EH (cell line): ENCODE measurements at places on chromosomes 7 and 10.

DNA sequence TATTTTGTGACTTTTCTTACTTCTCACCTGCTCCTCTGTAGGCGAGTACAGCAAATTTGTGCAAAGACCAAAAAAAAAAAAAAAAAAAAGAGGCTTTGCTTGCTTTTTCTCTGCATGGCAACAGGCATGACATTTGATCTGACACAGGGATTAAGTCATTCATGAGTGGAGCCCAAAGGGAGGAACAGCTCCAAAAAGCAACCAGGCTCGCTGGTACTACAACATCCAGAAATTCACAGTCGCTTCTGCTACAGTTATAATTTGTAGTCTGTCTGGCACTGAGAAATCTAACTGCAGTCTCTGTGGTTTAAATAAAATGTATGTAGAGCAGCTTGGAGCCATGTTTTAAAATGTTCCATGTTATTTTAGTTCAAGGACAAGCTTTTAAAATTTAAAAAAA is 31.7 kb downstream of the MKX start:
- peak; percentile 38 for DNase-seq

- DNase-seq: peak; percentile 8
Observed at GRCh38 chr10:121774813-121775212, 153.0 kb downstream of the ATE1 start.

- DNase-seq: peak; percentile 82
Observed at GRCh38 chr7:29988424-29989256, 961 bp downstream of the SCRN1 start.

DNA sequence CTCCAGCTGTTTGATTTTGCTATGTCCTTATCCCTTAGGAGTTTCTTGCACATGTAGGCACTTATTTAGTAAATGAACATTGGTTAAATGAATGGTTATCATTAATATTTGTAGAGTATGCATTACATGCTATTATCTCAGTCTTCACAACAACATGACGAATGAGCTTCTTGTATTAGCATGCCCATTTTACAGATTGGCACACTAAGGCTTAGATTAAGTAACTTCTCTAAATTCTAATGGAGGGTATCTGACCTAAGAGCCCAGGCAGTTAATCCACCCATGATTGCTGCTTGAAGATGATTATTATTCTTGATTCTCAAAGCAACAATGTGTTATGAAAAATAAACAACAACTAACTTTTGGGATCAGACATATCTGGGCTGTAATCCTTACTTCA is 32.7 kb downstream of the SP8 start:
- no peak for DNase-seq

GRCh38 chr10:63434866-63435854 is 30.6 kb downstream of the JMJD1C start:
- DNase-seq: peak; percentile 35

DNA sequence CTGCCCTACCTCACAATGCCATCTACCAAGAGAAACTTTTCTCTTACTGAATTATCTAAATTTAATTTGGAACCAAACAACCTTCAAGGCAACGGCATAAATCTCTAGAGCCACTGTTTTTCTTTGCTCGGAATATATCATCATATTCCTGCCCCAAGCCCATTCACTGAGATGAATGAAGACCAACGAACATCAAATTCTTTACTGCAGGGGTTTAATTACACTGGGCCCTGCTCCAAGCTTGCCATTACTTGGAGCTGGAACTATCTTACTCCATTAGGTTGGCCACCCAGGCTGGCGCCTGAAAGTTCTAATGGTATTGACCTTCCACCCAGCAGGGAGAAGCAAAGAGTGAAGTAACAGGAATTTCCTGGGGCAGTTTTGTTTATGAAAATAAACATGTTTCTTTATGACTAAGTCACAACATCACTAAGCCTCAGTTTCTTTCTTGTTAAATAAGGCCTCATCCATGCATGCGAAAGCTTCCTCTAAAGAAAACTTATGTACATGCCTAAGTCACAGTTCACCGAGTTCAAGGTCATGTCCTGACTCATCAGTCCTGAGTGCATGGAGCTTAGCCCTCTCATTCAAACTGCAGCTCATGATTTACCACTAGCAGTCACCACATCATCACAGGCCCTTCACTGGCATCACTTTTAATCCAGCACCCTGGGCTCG is 42.1 kb upstream of the ANAPC16 start:
- peak; percentile 81 for DNase-seq

DNA sequence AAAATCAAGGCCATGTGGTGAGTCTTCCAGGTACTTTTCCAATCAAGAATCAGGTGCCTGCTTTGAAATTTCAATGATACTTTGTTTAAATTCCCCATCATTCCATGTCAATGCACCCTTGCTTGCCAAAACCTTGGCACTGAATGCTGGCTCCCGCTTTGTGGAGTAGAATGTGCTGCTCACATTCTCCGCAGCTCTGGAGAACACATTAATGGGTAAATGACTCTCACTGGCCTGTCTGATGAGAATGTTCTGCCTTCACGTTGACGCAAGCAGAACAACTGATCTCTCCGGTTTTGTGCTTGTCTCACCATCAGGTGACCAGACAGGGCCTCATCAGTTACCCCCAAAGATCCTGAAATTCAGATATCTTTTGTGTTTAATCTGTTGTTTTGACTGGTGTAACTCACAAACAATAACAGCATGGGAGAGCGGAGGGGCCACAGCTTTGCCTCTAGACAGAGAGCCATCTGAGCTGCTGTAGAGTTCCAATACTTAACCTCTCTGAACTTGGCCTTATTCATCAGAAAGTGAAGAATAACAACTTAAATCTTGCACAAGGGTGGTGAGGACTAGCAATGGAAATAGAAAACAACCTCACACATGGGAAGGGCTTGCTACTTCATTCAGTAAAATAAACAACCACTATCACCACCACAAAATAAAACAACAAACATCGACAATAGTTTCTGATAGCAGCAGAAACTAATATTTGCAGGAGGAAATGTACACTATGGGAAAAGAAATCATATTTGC is 276.9 kb upstream of the IGFBP3 start:
- DNase-seq: no peak

DNA sequence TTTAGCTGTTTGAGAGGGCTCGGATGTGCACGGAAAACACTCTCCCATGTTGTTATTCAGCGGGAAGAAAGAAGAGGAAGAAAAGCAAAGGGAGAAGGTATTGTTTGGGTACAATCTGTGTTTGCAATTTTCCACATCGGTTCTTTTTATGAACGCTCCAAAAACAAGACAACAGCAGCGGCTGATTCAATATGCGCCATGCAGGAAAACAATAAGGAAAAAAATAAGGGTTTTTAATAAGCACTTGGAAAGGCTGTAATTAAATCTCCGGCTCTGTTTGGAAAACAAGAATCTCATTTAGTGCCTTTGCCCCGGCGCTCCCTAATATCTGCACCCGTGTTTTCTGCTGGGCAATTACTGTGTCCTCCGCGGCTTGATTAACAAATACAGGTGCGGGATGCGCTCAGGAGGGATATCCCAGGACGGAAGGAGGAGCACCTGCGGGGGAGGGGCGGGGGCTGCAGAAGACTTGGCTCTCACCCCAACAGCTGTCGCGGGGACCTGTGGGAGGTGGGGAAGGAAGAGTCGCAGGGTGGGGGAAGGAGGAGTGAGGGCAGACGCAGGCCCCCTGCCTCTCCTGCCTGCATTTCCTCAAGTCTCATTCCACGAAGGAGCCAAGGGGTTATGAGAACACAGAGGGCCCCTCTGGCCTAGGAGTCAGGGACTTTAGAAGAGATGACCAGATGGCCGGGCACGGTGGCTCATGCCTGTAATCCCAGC is 181.5 kb upstream of the PODXL start:
- no peak for DNase-seq

GRCh38 chr10:125144206-125144605 is 16.2 kb downstream of the CTBP2 start:
- no peak for DNase-seq

GRCh38 chr10:130958003-130958402 is 353.5 kb downstream of the TCERG1L start:
- no peak for DNase-seq

DNA sequence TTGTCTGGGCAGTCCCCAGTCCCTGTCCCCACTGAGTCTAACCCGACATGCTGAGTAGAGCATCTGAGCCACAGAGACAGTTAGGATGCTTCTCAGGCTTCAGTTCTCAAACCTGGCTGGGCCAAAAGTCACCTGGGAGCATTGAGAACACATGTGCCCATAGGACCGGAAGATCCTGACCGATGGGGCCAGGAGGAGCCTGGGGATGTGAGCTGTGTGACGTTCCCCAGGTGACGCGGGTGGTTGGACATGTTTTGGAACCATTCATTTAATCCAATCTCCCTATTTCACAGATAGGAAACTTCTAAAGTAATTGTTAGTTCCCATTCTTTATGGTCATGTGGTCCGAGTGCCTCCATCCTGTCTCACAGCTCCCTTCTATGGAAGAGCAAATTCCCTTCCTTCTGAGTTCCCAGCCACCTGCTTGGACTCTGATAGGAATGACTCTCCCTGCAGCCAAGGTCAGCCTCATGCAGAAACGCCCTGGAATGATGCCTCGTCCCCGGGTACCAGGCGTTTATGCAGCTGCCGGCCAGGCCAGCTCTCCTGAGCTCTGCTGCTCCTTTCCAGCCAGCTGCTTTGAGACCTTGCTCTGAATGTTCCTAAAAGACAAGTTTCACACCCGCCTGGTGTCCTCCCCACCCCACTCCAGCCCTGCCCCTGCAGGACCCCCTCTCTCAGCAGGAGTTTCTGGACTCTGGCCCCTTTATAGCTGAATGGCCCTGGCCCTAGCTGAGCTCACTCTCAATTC is 166.5 kb upstream of the RHEB start:
- no peak for DNase-seq

- DNase-seq: peak; percentile 79
Observed at GRCh38 chr10:50990568-50991455, 83.5 kb upstream of the PRKG1 start.

DNA sequence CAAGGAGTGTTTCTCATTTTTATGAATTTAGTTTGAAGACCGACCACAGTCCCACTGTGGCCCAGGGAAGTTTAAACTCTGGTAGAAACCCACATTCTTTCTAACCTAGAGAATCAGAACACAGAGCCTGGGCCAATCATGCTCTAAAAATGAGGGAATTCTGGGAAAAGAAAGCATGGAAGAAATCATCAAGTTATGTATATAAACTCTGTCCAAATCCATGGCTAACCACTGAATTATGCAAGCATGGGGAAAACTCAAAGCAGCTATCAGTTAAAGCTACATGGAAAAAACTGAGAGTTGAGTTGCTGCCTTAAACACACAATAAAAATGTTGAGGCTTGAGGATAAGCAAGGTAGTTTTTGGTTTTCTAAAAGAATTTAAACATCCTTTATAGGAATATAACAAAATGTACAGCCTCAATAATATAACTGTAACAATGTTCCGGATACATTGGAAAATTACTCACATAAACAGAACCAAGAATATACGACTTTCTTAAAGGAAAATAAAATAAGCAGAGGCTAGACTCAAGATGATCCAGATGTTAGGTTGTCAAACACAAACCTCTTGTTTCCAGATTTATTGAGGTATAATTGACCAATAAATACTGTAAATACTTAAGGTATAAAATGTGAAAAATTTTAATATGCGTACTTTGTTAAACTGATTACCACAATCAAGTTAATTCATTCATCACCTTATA is 311.2 kb upstream of the GNAI1 start:
- peak; percentile 45 for DNase-seq

GRCh38 chr7:4026941-4027486 is 655.1 kb upstream of the FOXK1 start:
- DNase-seq: no peak

DNA sequence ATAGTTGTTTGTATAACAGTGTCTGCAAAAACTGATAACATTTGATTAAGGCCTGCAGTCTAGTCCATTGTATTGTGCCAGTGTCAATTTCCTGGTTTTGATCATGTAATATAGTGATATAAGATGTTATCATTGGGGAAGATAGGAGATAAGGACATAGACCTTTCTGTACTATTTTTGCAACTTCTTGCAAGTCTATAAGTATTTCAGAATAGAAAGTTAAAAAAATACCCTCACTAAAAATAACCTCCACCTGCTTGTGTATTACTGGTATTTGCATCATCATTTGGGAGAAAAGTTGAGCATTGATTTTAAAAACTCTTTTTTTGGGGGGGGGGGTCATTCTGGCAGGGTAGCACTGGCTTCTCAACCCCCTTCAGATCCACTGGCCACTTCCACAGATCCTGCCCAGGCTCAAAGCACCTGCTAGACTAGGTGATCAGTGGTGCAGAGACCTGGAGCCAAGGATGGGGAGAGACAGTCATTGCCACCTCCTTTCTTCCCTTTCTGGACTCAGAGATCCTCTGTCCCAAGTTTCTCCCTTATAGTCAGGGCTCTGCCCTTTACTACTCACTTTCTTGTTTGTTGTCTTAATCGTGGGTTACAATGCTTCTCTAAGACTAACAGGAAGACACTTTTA is 103.0 kb downstream of the RBM20 start:
- DNase-seq: no peak

GRCh38 chr7:44078521-44078920 is 3.8 kb downstream of the POLM start:
- DNase-seq: no peak

- DNase-seq: peak; percentile 71
Observed at GRCh38 chr7:103660455-103661371, 214.7 kb upstream of the SLC26A5 start.

DNA sequence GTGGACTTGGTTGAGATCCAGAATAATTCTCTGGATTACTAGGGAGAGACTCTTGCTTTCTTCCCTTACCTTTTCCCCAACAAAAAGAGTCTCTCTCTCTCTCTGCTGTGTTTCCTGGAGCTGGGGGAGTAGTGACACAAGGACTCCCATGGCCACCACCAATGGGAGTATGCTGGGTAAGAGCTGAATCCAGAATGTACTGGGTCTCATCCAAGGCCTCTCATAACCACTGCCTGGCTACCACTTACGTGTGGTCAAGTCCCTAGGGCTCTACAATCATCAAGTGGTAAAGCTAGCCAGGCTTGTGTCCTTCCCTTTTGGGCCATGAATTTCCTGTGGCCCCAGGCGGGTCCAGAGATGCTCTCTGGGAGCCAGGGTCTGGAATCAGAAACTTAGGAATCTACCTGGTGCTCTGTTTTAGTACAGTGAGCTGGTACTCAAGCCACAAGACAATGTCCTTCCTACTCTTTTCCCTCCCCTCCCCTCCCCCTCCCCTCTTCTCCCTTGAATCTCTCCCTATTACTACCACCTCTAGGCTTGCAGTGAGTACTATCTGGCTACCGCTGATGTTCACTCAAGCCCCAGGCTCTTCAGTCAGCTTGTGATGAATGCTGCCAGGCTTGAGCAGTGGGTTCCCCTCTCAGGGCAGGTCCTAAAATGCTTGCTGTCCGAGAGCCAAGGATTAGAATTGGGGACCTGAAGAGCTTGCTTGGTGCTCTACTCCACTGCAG is 196.6 kb downstream of the BBS9 start:
- DNase-seq: no peak
